ENCODE measurements at places on chromosomes 2 and 18.

DNA sequence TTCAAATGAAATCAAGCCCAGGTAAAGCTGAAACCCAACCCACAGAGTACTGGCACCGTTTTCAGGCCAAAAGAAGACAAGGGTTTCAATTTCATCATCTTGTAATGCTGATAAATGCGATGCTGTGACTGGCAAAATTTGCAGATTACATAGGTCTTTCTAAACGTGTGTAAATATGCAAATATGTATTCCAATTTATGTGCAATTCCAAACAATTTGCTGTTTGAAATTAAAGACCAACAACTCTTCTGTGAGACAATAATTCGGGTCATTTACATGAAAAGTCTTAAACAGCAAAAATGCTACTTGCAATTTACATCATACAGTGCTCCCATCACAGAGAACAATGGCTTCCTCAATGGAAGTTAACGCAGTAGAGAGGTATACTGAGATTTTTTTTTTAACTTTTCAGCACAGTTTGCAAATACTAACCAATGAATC is 2.8 kb upstream of the ZNF532 start:
- no peak for DNase-seq

GRCh38 chr2:191245046-191245868 is at the start of gene MYO1B:
Gene MYO1B, plus strand, starts transcription at chr2:191245404. Its CDS starts 31,492 bp downstream, at chr2:191276896.
- DNase-seq = peak; percentile 30

DNA sequence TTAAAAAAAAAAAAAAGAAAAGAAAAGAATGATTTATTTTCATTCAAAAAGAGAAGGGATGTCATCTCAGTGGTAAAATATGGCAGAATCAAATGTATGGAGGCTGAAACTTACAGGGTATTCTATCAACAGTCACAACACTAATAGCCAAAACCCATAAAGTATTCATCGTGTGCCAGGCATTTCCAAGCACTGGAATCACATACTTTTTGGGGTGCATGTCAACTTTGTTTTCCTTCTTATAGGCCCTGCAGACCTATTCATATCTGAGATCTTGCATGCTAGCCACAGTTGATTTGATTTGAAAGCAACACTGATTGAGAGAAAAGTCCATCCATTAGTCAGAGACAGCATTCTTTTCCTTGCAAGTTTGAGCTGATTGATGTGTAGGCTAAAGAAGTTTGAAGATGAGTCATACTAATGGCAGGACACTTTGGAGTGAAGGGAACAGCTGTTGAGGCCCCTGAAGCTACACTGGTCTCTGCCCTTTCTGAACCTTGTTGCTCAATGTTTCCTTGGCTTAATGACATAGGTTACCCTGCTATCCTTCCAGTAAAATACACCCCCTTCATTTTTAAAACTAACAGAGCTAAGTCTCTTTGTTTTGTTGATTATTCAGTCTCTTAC is 22.0 kb downstream of the KATNAL2 start:
- no peak for DNase-seq

- DNase-seq = no peak
These were observed 379.5 kb downstream of the ZNF516 start for GRCh38 chr18:76115580-76115979.

DNA sequence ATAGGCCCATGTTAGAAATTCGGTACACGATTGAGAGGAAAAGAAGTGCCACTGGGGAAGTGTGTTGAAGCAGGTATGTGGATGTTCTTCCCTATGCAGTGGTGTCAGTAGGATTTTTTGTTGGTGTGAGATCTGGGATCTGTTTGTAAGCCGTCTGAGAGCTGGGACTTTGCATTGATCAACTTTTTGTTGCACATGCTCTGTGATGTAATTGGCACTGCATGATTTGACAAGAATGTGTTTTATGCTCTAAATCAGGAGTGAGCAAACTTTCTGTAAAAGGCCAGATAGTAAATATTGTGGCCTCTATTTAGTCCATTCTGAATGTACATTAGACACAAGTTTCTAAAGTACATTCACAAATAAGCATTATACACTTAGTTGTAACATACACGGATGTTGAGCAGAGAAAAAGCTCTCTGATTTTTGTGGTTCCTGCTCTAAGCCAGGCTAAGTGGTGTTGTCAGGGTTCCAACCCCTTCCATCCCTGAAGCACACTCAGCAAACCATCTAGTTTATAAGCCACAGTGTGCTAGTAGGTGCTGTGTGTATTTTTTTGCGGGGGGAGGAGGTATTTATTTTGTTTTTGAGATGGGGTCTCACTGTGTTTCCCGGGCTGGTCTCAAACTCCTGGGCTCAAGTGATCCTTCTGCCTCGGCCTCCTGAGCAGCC is 235.6 kb downstream of the NEDD4L start:
- no peak for DNase-seq

DNA sequence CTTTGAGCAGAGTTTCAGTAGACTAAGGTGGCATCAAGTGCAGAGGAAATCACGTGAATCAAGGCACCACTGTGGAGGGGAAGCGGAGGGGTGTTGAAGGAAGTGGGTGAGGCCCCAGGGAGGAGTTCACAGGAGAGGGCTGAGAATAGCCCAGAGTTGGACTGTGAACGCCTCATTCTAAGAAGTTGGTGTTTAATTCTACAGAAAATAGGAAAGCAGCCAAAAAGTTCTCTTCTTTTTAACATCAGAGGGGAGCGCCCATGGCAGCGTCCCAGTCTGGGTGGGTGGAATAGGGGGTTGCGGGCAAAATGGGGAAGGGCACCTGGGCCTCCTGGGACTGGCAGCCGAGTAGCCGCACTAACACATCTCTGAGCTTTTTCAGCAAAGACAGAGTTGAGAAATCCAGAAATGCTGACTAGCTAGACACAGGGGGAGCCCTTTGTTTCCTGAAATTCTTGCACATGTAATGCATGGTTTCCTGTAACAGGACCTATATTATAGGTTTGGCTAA is 97.0 kb downstream of the NEB start:
- DNase-seq = peak; percentile 23

GRCh38 chr2:217986256-217986961 is 16.4 kb downstream of the TNS1 start:
- DNase-seq = no peak

- DNase-seq = no peak
These were observed 422 bp upstream of the MRPL53 start for GRCh38 chr2:74472945-74473258.

DNA sequence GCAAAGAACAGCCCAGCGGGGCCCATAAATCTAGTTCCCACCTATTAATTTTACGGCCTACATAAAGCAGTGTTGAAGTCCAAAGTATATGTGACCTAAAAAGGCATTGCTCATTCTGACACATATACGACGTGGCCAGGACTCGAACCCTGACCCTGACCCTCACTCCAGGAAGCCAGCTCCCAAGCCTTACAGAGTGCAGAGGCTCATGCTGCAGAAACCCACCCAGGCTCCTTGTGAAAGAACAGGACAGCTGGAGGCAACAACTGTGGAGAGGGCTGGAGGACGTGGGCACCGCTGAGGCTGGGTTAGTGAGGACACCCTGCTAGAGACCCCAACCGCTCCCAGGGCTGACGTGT is 221.6 kb downstream of the CYP26B1 start:
- no peak for DNase-seq

- DNase-seq = no peak
These were observed 233.8 kb downstream of the ANKRD36B start for GRCh38 chr2:97355887-97356286.

- no peak for DNase-seq
These were observed 12.5 kb upstream of the COLEC12 start for GRCh38 chr18:512957-513356.

- DNase-seq = no peak
These were observed 342.0 kb downstream of the HRH4 start for GRCh38 chr18:24802456-24802855.

DNA sequence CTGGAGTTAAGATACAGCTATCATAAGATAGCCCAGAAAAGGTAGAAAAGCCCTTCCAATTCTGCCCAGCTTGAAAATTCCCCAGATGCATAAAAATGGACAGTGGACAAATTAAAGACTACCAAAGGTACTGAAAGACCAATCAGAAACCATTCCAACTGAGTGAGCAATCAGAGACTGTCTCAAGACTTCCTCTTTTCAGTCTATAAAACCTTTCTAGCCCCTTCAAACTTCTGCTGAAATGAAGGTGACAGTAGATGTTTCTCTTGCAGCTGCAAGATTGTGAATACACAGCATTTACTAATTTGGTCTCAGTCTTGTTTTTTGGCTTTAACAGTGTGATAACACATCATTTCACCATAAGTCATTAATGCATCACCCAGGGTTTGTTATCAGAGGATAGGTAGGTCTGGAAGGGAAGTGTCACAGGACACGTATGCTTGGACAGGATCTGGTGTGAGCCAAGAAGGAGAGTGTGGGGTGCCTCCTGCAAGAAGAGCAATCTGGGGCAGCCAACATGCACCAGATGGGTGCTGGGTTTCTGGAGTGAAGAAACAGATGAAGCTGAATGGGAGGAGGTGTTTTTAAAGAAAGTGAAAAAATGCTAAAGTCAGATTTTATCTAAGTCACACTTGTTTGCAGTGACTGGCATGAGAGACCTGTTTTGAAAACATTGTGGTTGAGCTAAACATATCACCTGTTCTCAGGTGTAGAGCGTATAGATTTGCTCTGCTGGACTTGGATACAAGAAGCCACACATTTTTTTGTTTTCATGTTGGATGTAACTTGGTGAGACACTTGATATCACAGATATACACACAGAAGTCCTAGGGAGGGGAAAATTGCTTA is 75.3 kb upstream of the DDX18 start:
- DNase-seq = no peak

DNA sequence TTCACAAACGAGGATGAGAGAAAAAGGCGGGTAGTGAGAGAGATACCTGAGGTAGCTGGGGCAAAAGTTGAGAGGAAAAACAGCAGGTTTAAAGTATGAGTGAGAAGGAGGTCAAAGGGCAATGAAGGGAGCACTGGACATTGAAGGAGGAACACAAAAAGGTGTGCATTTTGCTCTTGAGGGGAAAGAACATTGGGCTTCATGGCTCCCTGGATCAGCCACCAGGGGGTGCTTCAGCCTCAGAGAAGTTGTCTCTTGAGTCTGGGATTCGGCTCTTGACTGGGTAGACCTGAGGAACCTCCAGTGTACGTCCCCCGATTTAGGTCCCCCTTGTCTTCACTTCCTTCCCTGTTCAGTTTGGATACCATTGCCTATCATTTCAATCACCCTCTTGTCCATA is 128.5 kb downstream of the RAPGEF4 start:
- DNase-seq = no peak

GRCh38 chr2:238231251-238231793 is 8.5 kb downstream of the HES6 start:
- peak; percentile 69 for DNase-seq

GRCh38 chr2:104321116-104321795 is 532.7 kb upstream of the POU3F3 start:
- no peak for DNase-seq

GRCh38 chr18:66872277-66872676 is 268.4 kb upstream of the CDH19 start:
- no peak for DNase-seq

- DNase-seq = no peak
These were observed 7.8 kb upstream of the RALB start for GRCh38 chr2:120244656-120245519.

GRCh38 chr18:44681076-44681970 is 635 bp downstream of the SETBP1 start:
- no peak for DNase-seq

GRCh38 chr18:10128921-10129501 is 215.2 kb downstream of the VAPA start:
- no peak for DNase-seq

DNA sequence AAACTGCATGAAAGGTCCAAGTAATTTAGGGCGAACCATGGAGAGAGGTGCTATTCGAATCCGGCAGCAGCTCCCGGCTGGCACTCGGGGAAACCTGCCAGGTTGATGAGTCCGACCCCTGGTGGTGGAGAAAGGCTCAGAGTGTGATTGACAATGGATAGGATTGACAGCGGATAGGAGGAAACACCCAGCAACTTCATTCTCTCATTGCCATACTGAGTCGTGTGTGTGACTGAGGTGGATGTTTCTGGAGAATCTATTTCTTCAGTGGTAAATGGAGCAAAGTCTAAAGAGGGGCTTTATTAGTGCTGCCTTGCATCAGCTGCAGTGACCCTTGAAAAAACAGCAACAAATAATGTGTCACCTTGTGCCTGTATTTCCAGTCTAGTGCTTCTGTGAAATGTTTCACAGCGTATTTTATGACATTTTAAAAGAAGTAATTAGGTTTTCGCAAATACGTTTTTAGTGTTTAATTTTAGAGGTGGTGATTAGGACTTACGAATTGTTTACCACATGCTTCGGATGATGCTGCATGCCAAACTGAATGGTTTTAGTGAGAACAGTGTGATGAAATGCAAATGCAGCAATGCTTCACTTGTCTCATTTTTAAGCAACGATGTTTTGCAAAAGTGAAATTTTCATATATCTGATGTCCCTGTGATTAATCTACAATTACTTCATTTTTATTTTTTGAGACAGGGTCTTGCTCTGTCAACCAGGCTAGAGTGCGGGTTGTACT is 102.0 kb downstream of the DCDC2C start:
- DNase-seq = no peak

GRCh38 chr18:52822160-52822559 is 482.2 kb downstream of the DCC start:
- no peak for DNase-seq

Measured in activated T-helper 1 cell treated with anti-CD3 and anti-CD28 coated beads, Interleukin-2, amount 50 U/mL, for 16 hours (primary cell).